Astrocyte (in vitro differentiated cells and primary cell): ENCODE measurements at places on chromosomes 7 and 10. TPM values are rescaled to one million over a fixed set of nuclear protein-coding genes. Genes with fewer than 3 reads are reported as not detected.

C7orf25 gene
- total RNA-seq = 8.5 and 8.8 TPM in 2 replicates

PLXDC2 gene
- total RNA-seq = 36.1 and 44.5 TPM in 2 replicates

CDK14 gene
- 26.7 and 30.2 TPM in 2 replicates for total RNA-seq

MUC12 gene
- total RNA-seq = 2.5 and 2.8 TPM in 2 replicates

CNTNAP2 gene
- 14.0 and 20.0 TPM in 2 replicates for total RNA-seq

AKR1C8 gene
- not detected in 2 replicates for total RNA-seq

SPDYE8 gene
- total RNA-seq = not detected in 2 replicates

DNA2 gene
- total RNA-seq = 4.8 and 5.8 TPM in 2 replicates

TUBB8 gene
- not detected in 2 replicates for total RNA-seq

PPRC1 gene
- 54.1 and 56.9 TPM in 2 replicates for total RNA-seq

CDC14C gene
- total RNA-seq = 0.14 and 0.17 TPM in 2 replicates

PDK4 gene
- total RNA-seq = 0.29 and 0.34 TPM in 2 replicates

PTEN gene
- 90.3 and 99.2 TPM in 2 replicates for total RNA-seq

STARD3NL gene
- total RNA-seq = 84.0 and 85.8 TPM in 2 replicates

DYNC1I1 gene
- total RNA-seq = 3.2 TPM in 2 replicates

ZNF735 gene
- not detected in 2 replicates for total RNA-seq

RADIL gene
- 0.22 and 0.86 TPM in 2 replicates for total RNA-seq

OPALIN gene
- not detected in 2 replicates for total RNA-seq

OR6V1 gene
- not detected in 2 replicates for total RNA-seq

SEPTIN14 gene
- total RNA-seq = not detected in 2 replicates

SLC16A9 gene
- 3.4 and 4.4 TPM in 2 replicates for total RNA-seq

KCNMA1 gene
- total RNA-seq = 43.3 and 45.8 TPM in 2 replicates

COL26A1 gene
- 6.8 and 7.1 TPM in 2 replicates for total RNA-seq

ARHGEF5 gene
- total RNA-seq = 9.3 and 10.5 TPM in 2 replicates

OPN4 gene
- not detected in 2 replicates for total RNA-seq

IGFBP3 gene
- total RNA-seq = 1,092 and 1,283 TPM in 2 replicates

OR13A1 gene
- not detected in 2 replicates for total RNA-seq

C7orf33 gene
- not detected in 2 replicates for total RNA-seq

AOAH gene
- total RNA-seq = not detected in 2 replicates

ZNF365 gene
- total RNA-seq = 8.9 and 11.0 TPM in 2 replicates
